ENCODE measurements at places on chromosomes 2 and 18.

DNA sequence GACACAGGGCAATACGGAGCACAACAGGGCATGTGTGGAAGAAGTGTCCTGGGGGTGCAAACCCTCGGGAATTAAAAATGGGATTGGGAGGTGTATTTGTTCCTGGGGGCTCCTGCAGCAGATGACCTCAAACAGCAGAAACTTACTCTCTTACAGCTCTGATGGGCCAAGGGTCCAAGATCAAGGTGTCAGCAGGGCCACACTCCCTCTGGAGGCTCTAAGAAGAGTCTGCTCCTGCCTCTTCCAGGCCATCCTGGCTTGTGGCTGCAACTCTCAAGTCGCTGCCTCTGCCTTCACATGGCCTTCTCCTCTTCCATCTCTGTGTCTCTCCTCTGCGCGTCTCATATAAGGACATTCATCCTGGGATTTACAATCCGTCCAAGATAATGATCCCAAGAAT is 12.4 kb upstream of the SPATA3 start:
- DNase-seq: no peak

DNA sequence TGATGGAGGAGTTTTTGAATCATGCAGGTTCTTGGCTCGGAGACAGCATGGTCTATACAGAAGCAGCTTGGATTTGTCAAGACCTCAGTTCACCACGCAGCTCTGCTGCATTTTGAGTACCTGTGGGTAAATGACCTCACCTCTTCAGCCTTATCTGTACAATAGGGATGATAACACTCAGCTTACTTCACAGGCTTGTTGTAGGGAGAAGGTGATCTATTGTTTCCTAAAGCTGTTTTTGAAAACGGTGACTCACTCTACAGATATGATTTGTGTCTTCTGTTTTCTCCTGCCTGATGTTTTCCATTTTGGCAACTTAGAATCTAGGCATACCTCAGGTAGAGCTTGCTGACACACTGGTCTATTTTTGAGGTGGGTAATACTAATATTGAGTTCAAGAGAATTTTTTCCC is 80.3 kb downstream of the FMNL2 start:
- peak; percentile 41 for DNase-seq

DNA sequence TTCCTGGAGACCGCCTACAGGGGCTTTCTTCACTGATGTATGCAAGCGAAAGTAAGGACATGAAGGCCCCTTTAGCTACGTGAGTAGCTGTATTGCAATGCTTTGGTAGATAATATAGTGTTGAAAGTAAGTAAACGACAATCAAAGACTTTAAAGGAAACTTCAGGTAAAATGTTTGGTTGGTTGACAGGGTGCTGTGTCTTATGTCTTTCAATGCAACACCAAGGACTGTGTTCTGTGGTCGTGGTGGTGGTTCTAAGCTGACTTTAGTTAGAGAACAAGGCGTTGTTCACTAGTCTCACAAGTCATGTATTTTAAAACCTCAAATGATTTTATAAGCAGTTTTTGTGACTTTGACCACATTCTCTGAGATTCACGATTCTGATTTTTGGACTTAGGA is 58.0 kb upstream of the CABYR start:
- DNase-seq: no peak

- no peak for DNase-seq
Measured at GRCh38 chr2:229193281-229193680, 77.8 kb downstream of the PID1 start.

DNA sequence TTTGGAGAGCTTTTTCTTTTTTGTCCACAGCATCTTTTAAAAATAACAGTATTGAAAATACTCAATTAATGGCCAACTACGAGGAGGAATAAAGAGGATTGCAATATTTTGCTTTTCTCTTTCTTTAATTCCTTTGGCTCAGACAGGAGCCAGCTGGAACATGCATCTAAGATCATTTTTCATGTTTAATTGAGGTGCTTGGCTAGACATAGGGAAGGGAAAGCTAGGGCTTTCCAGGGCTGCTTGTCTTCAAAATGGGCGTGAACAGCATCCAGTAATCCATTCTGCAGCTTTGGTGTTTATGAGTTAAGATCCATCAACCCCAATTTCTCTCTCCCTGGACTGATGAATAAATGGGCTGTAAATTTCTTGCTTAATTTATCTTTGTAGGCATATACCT is 323.0 kb downstream of the PTPRM start:
- no peak for DNase-seq

- DNase-seq: no peak
Measured at GRCh38 chr2:177239053-177239452, 25.5 kb downstream of the NFE2L2 start.

- DNase-seq: no peak
Measured at GRCh38 chr18:72811047-72811446, 56.7 kb downstream of the NETO1 start.

DNA sequence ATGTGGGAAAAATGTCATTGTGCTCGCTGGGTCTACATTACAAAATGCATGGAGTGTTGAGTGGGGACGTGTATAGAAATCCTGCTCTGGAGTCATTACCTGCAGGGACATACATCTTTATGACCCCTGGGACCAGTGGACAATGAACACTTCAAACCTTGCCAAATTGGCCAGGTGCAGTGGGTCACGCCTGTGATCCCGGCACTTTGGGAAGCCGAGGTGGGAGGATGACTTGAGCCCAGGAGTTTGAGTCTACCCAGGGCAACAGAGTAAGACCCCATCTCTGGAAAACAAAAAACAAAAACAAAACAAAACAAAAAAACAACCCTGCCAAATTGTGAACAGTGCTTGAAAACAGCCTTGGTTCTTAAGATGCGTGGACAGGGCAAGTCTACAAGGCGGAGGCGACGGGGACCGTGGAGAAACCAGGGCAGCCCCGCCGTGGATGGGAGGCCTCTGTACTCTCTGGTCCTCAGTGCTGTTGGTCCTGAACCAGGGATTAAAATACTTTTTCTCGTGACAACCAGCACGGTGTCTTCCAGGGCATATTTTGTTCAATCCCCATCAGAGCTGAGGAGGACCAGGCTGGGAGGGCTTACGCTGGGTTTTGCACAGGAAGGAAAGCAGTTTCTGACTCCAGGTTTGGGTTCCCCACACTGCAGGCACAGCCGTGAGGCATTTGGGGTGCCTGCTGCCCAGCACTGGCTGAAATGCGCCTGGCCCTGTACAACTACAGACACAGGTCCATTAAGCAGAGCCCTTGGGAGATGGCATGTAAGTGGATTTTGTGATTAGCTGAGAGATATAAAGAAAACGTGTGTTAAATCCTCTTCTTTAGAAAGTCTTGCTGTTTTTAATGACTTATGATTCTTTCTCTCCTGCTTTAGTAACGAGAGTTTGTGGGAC is 13.7 kb downstream of the COLEC11 start:
- DNase-seq: no peak

- no peak for DNase-seq
Measured at GRCh38 chr2:16671760-16672159, 6.1 kb upstream of the CYRIA start.

GRCh38 chr2:98772536-98772935 is 41.6 kb upstream of the MGAT4A start:
- DNase-seq: no peak

GRCh38 chr2:158191076-158191895 is 89.6 kb downstream of the UPP2 start:
- DNase-seq: no peak

Data from large intestine (tissue), 12 donors.